Breast epithelium (tissue), 4 donors: ENCODE measurements at places on chromosomes 2 and 18. TPM values are rescaled to one million over a fixed set of nuclear protein-coding genes. Genes with fewer than 3 reads are reported as not detected.

DNA sequence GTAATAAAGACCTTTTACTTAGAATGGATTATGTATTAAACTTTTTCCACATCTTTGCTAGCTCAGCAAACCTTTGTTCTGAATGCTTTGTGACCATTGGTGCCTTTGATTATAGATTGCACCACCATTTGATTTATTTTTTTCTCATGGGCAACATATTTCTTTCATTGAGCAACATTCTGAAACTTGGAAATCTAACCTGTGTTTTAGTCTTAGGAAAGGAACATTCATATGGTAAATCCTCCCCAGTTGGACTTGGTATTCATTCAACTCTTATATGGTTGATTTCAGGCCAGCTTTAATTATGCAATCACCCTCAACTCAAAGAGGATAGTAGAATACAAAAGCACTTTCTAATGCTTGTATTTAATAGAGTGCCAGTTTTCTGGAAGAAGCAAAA lies 1077.9 kb upstream of the ZEB2 start:
- H3K27ac ChIP-seq = no peak overlapping the region
- no peak for DNase-seq

Gene KCNG3
- not detected for total RNA-seq

DNA sequence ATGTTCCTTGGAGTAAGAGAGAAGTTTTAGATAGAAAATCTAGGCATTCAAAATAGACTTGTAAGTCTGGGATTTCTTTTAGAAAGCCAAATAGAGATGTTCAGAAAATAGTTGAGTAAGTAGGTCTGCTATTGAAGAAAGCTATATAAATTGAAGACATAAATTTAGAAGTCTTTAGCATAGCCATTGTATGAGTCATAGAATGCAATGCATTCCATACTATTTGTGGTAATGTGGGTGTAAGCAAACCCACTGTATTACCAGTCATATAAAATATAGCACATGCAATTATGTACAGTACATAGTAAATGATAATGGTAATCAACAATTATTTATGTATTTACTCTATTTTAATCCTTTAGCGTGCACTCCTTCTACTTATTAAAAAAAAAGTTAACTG lies 14.1 kb downstream of the MC4R start:
- no peak for DNase-seq
- no peaks in the 10 kb centered on the region for H3K27me3 ChIP-seq
- H3K36me3 ChIP-seq = no peaks in the 10 kb centered on the region
- H3K27ac ChIP-seq = no peak overlapping the region
- no peak overlapping the region for H3K4me3 ChIP-seq
- no peaks in the 10 kb centered on the region for H3K4me1 ChIP-seq

Gene RAB6C
- total RNA-seq = 1.6 TPM

Gene LYPD6
- total RNA-seq = 3.9 TPM

- H3K27ac ChIP-seq = no peak overlapping the region
- DNase-seq = no peak
- H3K27me3 ChIP-seq = no peaks in the 10 kb centered on the region
- no peaks in the 10 kb centered on the region for H3K4me1 ChIP-seq
- no peaks in the 10 kb centered on the region for H3K36me3 ChIP-seq
These were observed 5.4 kb upstream of the IL1R1 start for GRCh38 chr2:102137138-102137537.

Gene VIT
- total RNA-seq = 7.9 TPM

Gene FAM124B
- 7.9 TPM for total RNA-seq

Gene MYO3B
- total RNA-seq = 0.15 TPM

Gene CLASP1
- 98.7 TPM for total RNA-seq

Gene SIX3
- not detected for total RNA-seq

Gene METTL8
- total RNA-seq = 26.9 TPM

- no peak overlapping the region for H3K4me3 ChIP-seq
- H3K27ac ChIP-seq = no peak overlapping the region
- H3K36me3 ChIP-seq = no peaks in the 10 kb centered on the region
- no peaks in the 10 kb centered on the region for H3K4me1 ChIP-seq
- no peaks in the 10 kb centered on the region for H3K27me3 ChIP-seq
These were observed 450.6 kb upstream of the ST6GAL2 start for GRCh38 chr2:107336526-107336925.

GRCh38 chr2:107062173-107062572 lies 176.2 kb upstream of the ST6GAL2 start:
- no peaks in the 10 kb centered on the region for H3K36me3 ChIP-seq
- no peak overlapping the region for H3K4me3 ChIP-seq
- no peak overlapping the region for H3K27ac ChIP-seq
- H3K27me3 ChIP-seq = no peaks in the 10 kb centered on the region
- no peaks in the 10 kb centered on the region for H3K4me1 ChIP-seq

Gene CHMP1B
- 41.0 TPM for total RNA-seq

- H3K27ac ChIP-seq = peak overlapping the region; percentile 90
- no peaks in the 10 kb centered on the region for H3K36me3 ChIP-seq
- peak overlapping the region; percentile 82 for H3K4me3 ChIP-seq
These were observed 1.2 kb downstream of the GLS start for GRCh38 chr2:190881598-190882410.

Gene SMC6
- total RNA-seq = 23.4 TPM

DNA sequence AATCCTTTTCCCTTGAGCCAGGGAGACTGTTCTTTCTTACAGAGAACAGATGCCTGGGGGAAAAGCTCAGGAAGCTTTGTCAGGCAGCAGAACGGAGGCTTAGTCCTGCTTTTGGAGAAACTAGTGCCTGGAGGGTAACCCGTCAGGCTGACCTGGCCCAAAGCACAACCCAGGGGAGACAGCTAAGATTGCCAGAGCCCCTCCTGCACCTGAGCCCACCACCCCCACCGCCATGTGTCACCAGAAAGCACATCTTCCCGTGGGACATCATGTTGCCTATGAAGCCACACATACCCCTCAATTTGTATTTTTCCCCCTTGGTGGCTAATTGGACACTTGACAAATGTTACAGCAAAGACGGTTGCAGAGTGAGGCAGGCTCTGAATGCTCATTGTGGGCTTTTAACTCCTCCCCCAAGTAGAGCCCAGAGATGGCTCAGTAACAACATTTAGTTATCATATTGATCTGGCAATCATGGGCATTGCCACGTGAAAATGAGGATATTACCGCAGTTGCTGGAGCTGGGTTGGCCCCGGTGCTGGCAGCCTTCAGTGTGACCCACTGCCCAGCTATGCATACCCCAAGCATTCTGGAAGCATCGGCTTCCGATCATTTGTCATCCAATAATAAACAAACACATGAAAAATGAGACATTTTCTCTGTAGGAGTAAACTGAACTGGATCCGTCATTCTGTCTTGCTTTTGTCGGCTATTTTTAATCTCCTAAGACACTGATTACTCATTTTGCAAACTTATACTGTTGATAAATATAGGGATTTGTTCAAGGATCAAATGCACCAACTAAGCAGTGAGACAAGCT lies 229.5 kb downstream of the ATAD2B start:
- no peak overlapping the region for H3K4me3 ChIP-seq
- H3K27ac ChIP-seq = no peak overlapping the region
- H3K27me3 ChIP-seq = no peaks in the 10 kb centered on the region
- no peaks in the 10 kb centered on the region for H3K4me1 ChIP-seq
- no peaks in the 10 kb centered on the region for H3K36me3 ChIP-seq

- H3K4me3 ChIP-seq = no peak overlapping the region
- no peaks in the 10 kb centered on the region for H3K27me3 ChIP-seq
- no peaks in the 10 kb centered on the region for H3K36me3 ChIP-seq
- H3K4me1 ChIP-seq = no peaks in the 10 kb centered on the region
These were observed 78.6 kb downstream of the FARSB start for GRCh38 chr2:222577341-222577740.

Gene VPS4B
- 35.7 TPM for total RNA-seq

DNA sequence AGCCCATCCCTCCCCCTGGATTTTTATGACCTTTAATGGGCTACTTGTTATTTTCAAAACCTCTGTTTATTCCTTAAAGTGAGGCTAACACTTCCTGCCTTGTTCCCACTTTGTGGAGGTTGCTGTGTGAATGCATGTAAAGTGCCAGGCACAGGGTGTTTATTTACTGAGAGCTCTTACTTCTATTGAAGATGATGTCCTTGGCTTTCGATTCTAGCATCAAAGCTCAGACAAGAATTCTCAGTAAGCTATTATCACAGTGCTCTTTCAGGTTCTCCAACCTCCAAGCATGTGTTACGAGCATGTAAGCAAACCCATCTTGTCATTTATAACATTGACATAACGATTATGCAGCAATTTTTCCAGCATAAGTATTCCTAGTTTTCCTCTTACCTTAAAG lies 44.2 kb downstream of the DPYSL5 start:
- no peaks in the 10 kb centered on the region for H3K4me1 ChIP-seq
- no peaks in the 10 kb centered on the region for H3K27me3 ChIP-seq
- H3K4me3 ChIP-seq = no peak overlapping the region
- H3K27ac ChIP-seq = no peak overlapping the region
- H3K36me3 ChIP-seq = no peaks in the 10 kb centered on the region
